Stimulated activated CD4-positive, alpha-beta T cell treated with anti-CD3 and anti-CD28 coated beads, Interleukin-12 subunit alpha, Interleukin-12 subunit beta, amount 100 ng/mL, for 48 hours (primary cell): ENCODE measurements at places on chromosomes 5 and 9.

GRCh38 chr9:130990306-130990977 is 18.5 kb upstream of the LAMC3 start:
- DNase-seq = no peak

DNA sequence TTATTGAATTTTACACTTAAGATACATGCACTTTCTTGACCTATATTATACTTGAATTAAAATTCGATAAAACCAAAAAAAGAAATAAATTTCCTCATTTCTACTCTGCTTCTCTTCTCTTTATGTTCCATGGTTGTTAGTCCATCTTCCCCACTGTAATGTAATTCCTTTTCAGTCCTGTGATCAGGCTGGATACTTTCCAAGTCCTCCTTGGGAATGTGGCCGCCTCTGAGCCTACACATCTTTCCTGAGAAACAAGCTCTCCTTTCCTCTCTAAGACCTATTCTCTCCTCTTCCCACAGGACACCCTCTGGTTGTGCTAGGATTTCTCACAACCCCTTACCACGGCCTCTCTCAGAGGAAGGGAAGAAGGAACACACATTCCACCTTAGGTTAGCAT is 285.1 kb downstream of the DNAH5 start:
- DNase-seq = no peak

DNA sequence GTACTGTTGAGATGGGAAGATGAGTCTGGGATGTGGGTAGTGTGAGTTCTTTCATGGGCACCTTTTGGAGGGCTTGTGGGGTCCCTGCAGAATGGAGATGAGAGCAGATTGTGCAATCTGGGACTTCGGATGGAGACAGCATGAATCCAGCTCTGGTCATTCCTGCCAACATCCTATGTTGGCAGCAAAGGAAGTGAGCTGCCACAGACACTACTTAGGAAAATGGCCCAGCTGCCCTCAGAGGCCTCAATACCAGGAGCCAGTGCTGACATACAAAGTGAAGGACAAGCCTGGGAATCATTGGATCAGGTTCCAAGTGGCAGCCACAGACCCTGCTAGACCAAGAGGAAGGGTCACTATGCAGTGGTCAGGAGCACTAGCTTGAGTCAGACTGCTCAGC is 402.8 kb downstream of the CDK5RAP2 start:
- DNase-seq = no peak

- DNase-seq = no peak
Measured at GRCh38 chr5:74205767-74206578, 434.6 kb downstream of the ENC1 start.

GRCh38 chr5:141437221-141437620 is 6.9 kb downstream of the PCDHGA12 start:
- no peak for DNase-seq

- no peak for DNase-seq
Measured at GRCh38 chr5:28914297-28914696, 1875.9 kb upstream of the CDH9 start.

DNA sequence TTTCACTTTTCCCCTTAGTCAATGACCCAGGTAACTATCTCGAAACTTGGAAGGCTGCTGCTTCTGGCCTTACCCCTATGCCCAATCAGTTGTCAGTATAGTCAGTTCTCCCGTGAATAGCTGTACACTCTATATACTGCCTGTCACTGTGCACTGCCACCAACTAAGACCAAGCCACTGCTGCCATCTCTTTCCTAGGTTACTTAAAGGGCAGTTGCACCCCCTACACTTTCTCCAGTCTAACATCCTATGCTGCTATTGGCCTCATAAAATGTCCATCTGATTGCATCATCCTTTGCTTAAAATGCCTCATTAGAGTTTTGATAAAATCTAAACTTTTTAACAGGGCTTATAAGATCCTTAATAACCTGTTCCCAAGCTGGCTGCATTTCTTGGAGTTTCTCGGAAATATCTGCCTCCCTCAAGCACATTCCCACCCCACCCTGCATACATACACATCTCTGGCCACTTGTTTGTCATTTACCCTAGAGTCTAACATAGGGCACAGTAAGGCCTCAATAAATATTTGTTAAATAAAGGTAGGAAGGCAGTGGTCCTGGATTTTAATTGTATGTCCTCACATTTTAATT is 32.8 kb upstream of the TNFAIP8 start:
- DNase-seq = no peak

DNA sequence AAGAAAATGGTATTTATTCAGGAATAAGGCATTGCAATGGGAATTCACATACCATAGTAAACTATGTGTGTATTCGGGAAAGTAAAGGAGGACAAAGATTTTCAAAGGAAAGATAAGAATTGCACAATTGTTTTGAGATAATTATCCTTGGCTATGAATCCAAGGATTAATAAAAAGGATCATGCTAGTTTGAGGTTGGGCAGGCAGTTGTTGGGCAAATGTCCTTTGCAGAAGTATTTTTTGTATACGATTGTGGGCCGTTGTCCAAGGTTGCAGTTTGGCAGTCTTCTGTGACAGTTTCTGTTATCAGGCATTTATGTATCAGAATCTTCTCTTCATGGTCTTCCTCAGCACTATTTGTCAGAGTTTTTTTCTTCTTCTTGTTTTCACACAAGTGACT is 10.6 kb upstream of the UBAP2 start:
- no peak for DNase-seq

DNA sequence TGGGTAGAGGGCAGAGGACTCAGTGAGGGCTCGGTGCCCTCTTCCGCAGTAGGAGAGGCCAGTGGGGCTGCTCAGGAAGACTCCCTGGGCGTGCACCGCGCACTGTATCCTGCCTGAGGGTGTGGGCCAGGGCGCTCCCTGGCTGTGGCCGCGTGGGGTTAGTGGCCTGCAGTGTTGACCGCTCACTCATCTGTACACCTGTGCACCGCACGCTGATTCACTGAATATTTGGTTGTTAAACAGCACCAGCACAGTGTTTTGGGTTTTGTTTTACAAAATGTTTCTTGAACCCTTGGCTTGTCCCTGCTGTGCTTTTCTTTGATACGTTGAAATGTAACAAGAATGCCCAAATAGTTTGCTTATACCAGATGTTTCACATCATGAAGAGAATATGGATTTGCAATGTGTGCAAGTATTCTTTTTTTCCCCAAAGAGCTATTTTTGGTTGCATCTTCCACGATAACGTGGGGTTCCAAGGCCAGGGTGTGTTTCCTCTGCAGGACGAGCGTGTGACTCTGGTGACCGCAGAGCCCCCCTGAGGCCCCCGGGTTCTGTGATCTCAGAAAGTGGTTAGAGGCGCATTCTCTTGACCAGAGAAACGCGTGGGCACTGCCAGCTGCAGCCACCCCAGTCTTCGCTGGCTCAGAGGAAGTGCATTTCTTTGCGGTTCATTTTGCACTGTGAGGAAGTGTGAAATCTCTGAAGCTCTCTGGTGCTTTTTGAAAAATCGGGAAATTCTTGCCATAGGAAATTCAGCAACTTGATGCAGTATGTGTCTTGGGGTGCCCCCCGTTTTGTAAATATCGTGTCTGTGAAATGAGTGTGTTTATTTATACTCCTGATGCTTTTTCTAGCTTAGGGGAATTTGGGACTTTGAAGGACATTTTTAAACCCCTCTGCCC is 46.9 kb downstream of the AHRR start:
- no peak for DNase-seq

GRCh38 chr5:168106008-168106761 is 185.3 kb upstream of the WWC1 start:
- no peak for DNase-seq

- DNase-seq = no peak
Measured at GRCh38 chr9:127397646-127398274, 791 bp downstream of the SLC2A8 start.

DNA sequence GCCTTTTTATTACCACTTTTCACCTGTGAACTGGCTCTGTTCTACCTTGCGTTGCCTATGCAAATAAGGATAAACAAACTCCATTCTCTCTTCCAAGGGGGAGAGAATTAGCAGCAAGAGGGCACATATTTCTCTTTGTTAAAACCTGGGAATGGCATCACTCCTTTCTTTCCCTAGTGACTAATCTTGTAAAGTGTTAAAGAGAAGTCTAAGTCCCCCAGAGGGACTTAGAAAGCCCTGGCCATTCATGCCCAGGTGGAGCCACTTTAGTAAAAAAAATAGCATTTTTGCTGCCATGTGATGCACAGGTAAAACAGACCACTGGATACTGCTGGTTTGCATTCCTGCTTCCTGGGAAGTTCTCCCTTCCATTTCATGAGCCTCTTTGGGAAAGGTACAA is 148.4 kb downstream of the MAN2A1 start:
- no peak for DNase-seq

GRCh38 chr9:129542741-129543140 is 78.2 kb downstream of the C9orf50 start:
- no peak for DNase-seq

GRCh38 chr5:172854451-172854871 is 20.4 kb downstream of the ERGIC1 start:
- DNase-seq = no peak

GRCh38 chr5:96856371-96856770 is 19.9 kb upstream of the ERAP2 start:
- no peak for DNase-seq

- DNase-seq = no peak
Measured at GRCh38 chr5:176830995-176831423, 20.6 kb downstream of the UNC5A start.

DNA sequence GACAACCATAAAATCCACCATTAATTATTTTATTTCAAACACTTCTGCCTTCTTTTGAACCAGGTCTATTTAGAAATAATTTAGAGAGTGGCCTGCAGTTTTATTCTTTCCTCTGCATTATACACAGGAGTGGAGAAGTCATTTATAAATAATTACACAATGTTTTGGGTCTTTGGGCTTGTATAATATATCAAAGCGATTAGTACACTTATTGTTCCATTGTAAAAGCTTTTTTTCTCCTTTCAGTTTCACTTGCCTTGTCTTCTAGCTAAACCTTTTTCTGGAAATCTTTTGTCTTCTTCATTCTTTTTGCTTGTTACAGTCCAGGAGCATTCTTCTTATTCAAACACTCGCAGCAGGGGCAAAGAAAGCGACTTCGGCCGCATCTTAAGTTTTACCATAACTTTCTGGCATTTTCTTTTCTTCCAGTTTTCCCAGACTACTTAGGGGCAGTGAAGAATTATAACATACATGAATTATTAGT is 7.3 kb upstream of the NEUROG1 start:
- DNase-seq = no peak

GRCh38 chr9:80074439-80074838 is 502.7 kb downstream of the TLE4 start:
- no peak for DNase-seq

- no peak for DNase-seq
Measured at GRCh38 chr9:93467062-93467416, 13.7 kb upstream of the FAM120AOS start.

GRCh38 chr5:144142139-144142823 is 28.2 kb downstream of the YIPF5 start:
- no peak for DNase-seq

- no peak for DNase-seq
Measured at GRCh38 chr5:31806561-31806960, 167.6 kb downstream of the PDZD2 start.

DNA sequence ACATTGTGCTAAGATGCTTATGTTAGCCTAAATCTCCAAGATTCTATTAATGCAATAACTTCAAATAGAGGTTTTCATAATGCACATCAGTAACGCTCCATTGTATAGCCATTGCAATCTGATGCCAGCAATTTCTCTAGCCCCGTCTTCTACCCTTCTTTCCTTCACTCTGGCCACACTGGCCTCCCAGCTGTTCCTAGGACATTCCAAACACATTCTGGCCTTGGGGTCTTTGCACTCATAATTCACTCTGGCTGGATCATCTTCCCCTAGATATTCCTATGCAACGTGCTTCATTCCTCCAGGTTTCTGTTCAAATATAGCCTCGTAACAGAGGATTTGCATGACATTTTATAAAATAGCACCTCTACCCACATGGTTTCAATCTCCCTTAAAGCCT is 23.3 kb downstream of the FAM81B start:
- DNase-seq = no peak

- no peak for DNase-seq
Measured at GRCh38 chr5:54663866-54664265, 146.3 kb downstream of the SNX18 start.

DNA sequence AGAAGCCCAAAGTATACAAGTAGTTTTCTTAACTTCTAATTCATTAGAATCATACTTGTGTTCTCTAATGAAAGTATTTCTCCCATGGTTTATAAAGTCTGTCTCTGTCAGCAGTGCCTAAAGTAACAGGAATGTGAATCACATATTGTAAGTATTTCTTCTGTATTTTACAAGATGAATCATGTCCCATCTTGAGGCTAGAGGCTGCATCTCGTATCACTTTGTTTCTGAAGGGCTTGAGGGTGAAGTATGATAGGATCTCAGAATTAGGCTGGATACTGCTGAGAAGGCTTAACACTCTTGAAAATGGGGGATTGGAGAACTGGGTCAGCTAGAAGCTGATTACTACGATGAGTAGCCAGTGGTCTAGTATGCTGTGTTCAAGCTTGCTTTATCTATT is 242.2 kb upstream of the ACTBL2 start:
- no peak for DNase-seq

GRCh38 chr5:97085459-97086181 is 56.8 kb downstream of the LIX1 start:
- DNase-seq = no peak

GRCh38 chr9:104779334-104779733 is 15.4 kb downstream of the NIPSNAP3B start:
- DNase-seq = no peak

GRCh38 chr5:125559296-125559695 is 812.9 kb upstream of the ZNF608 start:
- DNase-seq = no peak

DNA sequence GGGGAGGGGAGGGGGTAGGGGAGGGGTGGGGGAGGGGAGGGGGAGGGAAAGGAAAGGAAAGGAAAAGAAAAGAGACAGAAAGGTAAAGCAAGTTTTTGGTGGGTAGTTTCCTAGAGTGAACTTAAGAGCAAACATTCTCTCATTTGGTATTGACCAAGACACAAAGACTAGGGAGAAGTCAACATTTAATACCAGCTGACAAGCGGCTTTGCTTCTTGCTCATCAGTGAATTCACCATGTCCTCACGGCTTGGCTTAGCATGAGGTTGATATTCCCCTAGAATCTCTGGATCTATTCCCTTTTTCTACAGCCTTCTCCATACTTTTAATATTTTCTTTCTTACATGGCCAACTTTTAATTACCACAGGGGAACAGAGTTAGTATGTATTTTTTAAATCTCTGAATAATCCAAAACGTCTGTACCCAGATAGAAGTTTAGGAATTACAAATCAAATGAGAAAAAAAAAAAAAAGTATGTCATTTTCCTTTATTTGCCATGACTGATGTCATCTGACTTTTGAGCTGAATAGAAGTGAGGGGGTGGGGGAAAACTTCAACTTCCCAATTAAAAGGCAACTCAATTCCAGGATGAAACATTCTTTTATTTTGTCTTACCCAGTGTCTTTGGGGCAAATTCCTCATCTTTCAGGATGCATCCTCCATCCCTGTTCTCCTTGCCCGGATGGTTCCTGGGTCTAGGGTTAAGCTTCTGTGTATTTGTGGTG is 40.1 kb upstream of the GLIS3 start:
- no peak for DNase-seq

- DNase-seq = no peak
Measured at GRCh38 chr5:83837265-83837907, 116.7 kb upstream of the HAPLN1 start.
